CD4-positive, alpha-beta T cell treated with Interferon gamma for 1 hour (primary cell): ENCODE measurements at places on chromosomes 3 and 15.

GRCh38 chr15:40105517-40106202 lies 3.0 kb downstream of the BMF start:
- peak; percentile 73 for DNase-seq

DNA sequence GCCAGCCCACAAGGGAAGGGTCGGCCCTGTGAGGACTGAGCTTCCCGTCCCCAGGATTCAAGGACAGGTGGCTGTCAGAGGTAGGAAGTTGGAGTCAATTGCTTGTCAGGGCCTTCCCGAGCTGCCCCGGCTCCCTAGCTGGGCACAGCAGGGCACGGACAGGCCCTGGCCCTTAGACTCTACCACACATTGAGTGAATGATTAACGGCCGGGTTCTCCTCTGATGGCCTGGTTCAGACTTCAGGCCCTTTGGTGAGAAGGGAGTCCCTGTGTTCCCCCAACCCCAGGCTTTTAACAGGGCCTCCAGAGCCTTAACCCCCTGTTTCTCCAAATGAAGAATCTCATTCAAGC lies 16.4 kb upstream of the FGD5 start:
- DNase-seq = no peak

DNA sequence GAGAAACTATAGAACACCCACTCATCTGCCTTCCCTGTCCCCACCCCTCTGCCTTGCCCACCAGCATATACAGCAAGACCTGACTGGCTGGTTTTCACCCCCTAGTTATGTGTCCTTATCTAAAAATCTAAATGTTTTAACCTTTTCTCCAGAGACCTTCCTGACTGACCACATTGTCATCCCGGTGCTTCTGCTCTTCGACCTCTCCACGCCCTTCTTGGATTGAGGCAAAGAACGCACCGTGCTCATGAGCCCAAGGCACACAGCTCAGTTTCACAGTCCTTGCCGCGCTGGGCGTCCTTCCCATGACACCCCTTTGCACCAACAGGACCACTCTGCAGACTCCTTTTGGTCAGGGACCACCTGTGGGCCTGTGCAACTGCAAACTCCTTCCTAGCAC lies 62.7 kb downstream of the B3GNT5 start:
- DNase-seq = no peak

DNA sequence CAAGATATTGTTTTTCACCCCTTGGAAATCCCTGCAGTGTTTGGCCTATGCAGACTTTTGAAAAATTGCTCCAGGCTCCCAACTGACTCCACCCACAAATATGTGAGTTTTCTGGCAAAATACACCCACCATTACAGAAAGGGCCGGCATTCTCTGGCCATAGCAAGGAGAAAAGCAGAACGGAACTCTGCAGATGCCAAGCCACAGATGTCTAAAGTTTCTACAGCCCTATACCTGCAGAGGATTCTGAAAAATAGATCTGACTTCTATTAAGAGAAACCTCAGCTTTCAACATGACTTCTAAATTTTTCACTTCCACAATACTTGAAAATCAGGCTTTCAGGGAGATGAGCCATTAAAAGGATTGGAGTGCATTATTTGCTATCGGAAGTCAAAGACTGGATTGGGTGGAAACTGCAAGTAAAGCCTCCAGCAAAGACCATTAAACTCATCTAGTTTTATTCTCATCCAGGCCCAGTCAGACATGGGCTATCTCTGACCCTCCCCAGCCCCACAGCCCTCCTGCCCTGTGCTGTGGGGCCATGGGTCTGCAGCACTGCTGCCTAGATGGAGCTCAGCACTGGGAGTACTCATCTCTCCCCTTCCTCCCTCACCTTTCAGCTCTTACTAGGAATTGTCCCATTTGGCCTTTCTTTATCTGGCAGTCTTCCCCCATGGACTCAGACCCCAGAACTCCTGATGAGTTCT lies 243.1 kb upstream of the GOLGA6L4 start:
- DNase-seq = no peak

- no peak for DNase-seq
These were observed 74.7 kb downstream of the MAGI1 start for GRCh38 chr3:65963787-65964677.

DNA sequence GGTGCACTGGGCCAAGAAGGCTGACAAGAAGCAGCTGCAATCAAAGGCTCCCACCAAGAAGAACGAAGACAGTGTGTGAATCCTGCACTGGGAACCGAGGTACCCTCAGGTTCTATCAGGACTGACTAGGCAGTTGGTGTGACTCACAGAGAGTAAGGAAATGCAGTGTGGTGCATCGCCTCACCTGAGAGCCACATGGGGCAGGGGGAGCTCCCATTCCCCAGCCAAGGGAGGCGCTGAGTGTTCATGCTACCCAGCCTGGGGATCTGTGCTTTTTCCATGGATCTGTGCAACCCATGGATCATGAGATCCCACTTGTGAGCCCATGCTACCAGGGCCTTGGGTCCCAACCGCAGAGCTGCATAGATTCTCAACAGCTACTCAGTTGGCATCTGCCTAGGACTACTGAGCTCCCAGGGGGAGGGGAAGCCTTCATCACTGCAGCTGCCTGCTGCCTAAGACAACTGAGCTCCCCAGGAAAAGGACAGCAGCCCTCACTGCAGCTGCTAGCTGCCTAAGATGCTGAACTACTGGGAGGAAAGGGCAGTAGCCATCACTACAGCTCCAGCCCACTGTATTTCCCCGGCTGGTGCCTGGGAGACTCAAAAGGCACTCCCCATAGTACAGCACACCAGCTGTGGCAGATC lies 6.9 kb upstream of the PLSCR2 start:
- no peak for DNase-seq

- DNase-seq = no peak
These were observed 2.4 kb upstream of the PIK3R4 start for GRCh38 chr3:130748981-130749380.

DNA sequence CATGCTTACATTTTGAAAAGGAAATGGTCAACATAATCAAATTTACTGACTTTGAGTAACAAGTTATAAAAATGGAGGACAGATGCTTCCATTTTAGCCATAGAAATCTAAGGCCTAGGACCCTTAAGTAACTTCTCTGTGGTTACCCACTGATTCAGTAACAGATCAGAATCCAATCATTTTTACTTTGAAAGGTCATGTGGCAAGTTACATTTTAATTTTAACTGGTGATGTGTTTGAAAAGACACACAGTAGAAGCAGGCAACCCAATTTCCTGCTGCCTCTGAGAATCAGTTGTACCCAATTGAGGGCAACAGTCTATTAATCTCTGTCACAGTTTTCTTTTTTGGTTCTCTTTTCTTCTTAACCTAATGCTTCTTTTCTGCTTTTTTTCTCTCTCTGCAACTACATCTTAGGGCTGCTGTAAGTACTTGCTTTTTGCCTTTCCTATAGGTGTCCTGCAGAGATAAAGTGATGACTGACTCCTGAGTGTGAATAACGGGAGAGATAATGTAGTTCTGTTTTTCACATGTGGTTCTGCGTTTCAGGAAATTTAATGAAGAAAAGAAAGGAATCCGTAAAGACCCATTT lies 3.3 kb downstream of the ZWILCH start:
- no peak for DNase-seq

- DNase-seq = no peak
These were observed 185.1 kb upstream of the TPM1 start for GRCh38 chr15:62857411-62857853.

- DNase-seq = no peak
These were observed 60.3 kb downstream of the MAP6D1 start for GRCh38 chr3:183764847-183765731.

- no peak for DNase-seq
These were observed 211.7 kb downstream of the FGF12 start for GRCh38 chr3:192515664-192516045.

GRCh38 chr3:42071904-42072812 lies 19.0 kb upstream of the TRAK1 start:
- no peak for DNase-seq

DNA sequence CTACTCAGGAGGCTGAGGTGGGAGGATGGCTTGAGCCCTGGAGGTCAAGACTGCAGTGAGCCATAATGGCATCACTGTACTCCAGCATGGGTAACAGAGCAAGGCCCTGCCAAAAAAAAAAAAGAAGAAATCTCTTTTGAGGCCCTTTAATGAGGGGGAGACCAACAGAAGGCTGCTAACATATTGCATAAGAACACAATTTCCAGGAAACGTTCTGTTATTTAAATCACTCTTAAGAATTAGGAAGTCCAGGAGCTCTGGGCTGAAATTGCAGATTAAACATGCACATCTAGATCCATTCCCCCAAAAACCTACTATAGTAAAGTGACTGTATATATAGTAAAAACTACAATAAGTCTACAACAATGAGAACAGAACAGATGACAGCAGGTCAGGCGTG lies 16.1 kb upstream of the BLM start:
- no peak for DNase-seq

DNA sequence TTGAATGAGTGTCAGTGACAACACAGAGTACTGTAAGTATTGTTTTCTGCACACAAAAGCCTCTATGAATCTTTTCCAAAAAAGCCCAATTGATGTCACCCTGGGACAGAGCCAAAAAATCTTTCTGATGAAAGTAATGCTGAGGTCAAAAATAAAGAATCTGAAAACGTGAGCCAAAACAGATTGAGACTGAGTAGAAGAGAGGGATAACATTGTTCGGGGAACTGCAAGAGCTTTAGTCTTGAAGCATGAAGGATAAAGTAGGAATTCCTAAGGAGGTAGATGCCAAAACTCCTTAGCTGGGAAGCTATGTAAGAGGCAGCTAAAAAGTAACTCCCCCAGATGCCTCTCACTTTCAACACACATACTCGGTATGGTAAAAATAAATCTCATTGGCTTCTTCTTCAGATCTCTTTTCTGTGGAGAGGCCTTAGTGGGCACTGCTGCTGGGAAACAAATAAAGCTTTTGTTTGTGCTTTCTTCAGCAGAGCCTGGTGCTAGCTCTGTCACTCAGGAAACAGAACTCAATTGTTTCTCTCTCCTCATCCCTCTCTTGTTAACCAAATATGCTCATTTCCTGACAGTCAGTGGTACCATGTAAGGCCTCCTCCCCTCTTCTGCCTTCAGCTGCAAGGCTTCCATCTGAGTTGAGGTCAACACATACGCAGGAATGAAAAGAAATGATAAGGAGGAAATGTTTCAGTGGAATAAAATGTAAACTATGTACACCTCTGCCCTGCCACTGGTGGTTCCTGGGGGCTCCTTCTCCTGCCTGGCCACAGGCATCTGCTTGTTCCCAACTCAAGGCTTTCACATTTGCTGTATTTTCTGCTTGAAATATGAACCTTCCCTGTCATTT lies 58.1 kb downstream of the CD200 start:
- no peak for DNase-seq

DNA sequence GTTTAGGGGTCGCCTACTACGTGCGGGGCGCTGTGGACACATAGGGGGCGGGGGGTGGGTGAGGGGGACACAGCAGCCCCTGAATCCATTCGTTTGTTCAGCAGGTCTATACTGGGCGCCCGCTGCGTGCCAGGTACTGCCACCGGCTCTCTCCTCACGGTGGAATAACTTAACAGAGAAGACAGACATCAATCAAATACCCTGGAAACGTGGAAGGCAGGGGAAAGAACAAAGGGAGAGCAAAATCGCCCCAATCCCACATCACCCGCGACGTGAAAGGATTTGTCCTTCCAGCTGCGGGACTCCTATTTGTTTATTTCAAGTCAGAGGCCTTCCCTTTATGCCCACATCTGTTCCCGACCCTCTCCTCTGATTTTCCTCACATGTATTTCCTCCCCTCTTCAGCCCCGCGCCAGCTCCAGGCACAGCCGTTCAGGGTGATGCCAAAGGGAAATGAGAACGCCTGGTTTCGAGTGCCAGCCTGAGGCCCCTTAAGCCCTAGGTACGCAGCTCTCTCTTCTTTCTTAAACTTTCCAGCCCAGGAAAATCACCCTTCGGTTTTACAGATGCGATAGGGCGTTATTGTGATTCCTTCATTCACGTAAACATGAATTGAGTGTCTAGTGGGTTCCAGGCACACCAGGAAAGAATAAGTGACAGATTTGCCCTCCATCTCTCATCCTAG lies 726 bp upstream of the PROK2 start:
- no peak for DNase-seq

GRCh38 chr3:99678023-99678422 lies 39.6 kb downstream of the COL8A1 start:
- DNase-seq = no peak

DNA sequence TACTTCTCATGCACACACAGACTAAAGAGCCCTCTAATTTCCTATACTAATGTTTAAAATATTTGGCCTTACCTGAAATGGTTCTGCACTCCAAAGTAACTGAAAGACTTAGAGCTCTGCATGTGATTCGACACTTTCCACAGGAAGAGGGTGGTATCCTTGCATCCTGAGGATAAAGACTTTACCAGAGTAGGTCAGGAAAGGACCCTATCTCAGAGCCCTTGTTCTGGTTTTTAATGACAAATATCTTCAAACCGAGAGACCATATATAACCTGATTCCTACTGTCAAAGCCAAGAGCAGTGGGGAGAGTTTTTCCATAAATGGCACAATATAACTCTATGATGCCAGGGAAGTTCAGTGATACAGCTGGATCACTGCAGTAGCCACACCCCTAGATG lies at the start of gene GP5:
TSS of gene GP5 (minus strand) at position 101 of the 400 bp plus-strand sequence. CDS start 984 bp downstream, outside the sequence.
- no peak for DNase-seq

DNA sequence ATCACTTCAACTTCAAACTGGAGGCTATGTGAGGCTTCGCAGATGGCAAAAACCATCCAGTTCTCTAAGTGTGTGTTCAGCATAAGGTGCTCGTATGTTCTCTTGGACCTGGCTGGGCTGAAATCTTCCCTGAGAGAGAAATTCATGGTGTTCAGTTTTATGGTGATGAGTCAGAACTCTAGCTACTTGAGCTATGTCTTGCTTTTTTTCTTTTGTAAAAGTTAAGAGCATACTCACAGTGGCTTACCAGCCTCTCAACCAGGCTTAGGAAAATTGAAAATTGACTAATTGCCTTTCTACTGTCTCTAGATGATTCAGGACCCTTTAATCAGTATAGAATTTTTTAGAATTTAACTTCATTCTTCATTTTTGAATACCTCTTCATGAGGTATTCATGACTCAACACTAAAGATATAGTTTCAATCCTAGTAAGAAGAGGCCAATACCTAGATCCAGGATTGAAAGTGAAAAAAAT lies 617.5 kb downstream of the TBL1XR1 start:
- no peak for DNase-seq

DNA sequence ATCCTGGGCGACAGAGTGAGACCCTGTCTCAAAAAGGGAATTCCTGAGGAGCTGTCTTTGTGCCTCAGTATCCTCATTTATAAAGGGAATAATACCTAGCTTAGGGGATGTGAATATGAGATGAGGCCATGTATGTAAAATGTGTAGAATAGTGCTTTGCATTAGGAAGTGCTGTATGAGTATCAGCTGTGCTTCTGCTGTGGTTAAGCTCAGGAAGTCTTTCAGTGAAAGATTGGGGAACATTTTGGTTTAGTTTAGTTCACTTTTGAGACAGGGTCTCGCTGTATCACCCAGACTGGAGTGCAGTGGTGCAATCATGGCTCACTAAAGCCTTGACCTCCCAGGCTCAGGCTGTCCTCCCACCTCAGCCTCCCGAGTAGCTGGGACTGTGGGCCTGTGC lies 10.6 kb downstream of the THUMPD3 start:
- no peak for DNase-seq

GRCh38 chr15:98874773-98875172 lies 132.8 kb downstream of the PGPEP1L start:
- DNase-seq = no peak

GRCh38 chr3:167148136-167148535 lies 232.0 kb downstream of the ZBBX start:
- DNase-seq = no peak

GRCh38 chr3:135860761-135861160 lies 104.8 kb upstream of the PPP2R3A start:
- DNase-seq = no peak
